ENCODE measurements at places on chromosomes 16 and 17.

- DNase-seq, result peak; percentile 49
Observed at GRCh38 chr17:17141860-17142552, 64.1 kb downstream of the PLD6 start.

DNA sequence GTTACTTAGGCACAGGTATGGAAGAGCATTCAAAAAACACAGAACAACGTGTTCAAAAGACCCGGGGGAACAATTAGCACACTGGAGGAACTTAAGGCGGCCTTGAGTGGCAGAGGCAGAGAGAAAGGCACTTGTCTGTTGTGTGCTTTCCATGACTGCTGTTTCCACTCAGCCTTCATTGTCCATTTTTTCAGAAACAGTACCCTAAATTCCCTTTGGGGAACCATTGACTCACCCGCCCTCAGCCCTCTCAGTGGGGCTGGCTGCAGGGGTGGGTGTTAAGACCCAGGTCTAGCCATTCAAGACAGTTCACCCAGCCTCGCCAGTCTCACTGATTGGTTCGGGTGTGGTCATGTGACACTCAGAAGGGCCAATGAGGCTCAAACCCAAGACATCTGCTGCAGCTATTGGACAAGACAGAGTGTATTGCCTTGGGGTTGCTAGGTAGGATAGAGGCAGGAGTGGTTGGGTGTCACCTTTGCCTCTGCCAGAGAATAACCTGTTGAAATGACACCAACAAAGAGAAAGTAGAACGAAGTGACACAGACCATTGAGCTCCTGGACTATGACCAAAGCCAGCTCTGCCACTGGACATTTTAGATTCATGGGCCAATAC lies 19.6 kb upstream of the CEP20 start:
- DNase-seq, result peak; percentile 6

DNA sequence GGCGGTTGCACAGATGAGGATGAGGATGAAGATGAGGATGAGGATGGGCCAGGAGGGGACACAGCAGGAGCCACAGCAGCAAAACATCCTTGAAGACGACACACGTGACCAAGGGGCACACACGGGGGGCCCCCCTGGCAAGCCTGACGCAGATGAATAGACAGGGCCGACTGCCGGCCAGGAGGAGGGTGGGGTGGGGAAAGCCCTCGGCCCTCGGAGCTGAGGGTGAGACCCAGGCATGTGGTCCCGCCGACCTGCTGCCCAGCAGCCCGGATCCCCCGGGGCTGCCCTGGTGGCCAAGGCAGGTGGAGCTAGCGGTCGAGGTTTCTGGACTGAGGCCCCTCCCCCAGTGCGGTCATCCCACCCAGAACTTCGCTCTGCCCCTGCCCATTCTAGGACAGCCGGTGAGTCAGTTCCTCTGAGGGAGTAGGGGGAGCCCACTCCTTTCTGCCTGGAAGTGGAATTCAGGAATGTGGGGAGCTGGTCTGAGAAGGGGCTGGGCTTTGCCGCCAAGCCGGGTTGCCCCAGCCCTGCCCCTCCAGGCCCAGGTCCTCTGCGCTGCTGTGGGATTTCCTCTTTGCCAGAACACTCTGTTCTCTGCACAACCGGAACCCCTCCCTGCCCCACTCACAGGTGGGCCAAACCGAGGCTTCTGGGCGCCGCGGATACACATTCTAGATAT lies 9.9 kb downstream of the CYGB start:
- no peak for DNase-seq

DNA sequence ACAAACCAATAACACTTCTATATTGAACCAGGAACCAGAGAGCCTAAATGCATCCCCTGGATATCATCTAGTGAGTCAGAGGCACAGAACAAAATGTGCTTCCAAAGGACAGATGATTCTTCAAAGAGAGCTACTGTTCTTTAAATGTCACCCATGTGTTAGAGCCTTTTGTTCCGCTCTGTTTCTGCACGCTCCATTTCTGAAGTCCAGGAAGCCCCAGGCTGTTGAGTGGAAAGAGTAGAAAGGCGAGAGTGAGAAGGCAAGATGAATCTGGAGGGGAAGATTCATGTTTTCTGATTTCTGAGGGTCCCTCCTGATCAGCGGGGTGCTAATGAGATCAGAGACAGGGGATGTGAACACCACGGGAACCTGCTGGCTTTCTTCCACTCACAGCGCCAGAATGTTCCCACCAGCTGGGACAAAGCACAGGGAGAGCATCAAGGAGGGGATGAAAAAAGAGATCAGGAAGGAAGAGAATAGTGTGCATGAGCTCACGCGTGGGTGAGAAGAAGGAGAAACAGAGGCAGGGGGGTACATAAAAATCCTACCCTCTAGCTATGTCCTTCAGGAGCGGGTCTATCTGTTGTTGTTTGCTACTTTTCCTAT lies 559.9 kb upstream of the HSBP1 start:
- no peak for DNase-seq
